ENCODE measurements at places on chromosomes 6 and 20. TPM values are rescaled to one million over a fixed set of nuclear protein-coding genes. Genes with fewer than 3 reads are reported as not detected.

The PTCHD4 gene
- total RNA-seq = not detected

The SALL4 gene
- not detected for total RNA-seq

The SAMD3 gene
- total RNA-seq = 24.1 TPM

- DNase-seq = peak; percentile 45
Observed at GRCh38 chr6:36131511-36132245, 1.4 kb downstream of the MAPK13 start.

DNA sequence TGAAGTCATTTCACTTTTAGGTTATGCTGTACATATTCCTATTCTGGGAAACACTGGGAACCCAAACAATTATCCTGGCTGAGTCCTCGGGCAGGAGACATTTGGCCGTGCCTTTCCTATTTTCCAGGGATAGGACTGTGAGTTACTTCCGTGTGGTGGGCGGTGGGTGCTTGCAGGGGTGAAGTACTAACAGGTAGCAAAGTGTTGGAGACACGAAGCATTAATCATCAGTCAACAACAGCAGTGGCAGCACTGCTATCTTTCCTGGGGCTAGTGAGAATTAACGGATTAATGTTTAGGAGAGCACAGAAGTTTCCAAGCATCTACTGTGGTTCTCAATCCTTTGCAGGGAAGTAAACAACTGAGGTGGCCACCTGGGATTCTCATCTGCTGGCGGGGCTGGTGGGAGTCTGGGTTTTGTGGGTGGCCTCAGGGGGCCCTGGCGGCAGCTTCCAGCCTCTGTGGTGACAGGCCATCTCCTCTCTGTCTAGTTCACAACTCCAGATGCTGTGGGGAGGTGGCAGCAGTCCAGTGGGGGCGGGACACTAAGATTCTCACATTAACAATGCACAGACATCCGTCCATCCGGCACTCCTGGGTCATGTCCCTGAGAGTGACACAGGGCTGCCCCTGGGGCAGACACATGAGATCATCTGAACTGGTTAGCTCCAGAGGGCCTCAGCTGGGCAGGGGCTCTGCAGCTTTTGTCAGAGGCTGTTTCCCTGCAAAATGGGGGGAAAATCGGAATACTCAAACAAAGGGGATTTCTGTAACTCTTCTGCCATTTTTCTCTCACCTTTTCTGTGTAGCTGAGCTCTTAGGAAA, 90.9 kb downstream of the GJA10 start:
- no peak for DNase-seq

DNA sequence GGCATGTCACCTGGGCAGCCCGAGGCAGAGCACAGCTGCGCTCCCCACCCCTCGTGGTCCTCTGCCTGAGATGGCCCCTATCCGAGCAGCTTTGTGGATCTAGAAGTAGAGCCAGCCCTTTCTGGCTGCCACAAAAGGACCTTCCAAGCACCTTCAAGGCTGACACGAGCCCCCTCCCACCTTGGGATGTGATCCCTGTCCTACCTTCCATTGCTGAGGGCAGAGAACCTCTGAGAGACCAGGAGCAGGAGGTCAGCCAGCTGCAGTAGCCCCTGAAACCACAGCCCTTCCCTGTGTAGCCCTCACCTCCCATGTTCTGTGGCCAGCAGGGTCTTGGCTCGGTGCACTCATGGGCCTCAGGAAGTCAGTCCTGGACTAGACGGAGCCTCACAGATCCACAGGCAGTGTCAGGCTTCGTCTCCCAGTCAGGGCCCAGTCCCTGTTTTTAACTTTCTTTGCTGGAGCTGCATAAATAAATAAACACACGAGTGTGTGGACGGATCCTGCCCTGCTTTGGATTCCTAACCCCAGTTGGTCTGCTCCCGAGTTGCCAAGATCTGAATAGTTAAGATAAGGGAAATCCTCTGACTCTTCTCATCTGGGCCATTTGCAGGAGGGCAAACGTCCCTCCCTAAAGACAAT, 507.7 kb downstream of the PREX1 start:
- DNase-seq = no peak
